Inflammatory macrophage (primary cell): ENCODE measurements at places on chromosomes 12 and 14.

DNA sequence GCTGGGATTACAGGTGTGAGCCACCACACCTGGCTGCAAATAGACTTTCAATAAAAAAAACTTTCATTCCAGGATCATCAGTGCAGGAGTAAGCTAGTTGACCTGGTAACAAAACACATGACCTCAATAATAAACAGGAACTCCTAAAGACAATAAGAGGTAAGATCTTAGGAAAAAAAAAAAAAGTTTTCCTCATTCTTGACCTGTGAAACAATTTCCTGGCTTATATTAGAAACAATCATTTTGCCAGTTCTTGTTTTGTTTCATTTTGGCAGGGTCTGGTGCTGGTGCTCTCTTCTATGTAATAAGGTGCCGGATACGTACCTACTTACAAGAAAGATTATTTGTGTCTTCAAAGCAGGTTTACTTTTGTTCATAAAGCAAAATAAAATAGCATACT lies 90.6 kb upstream of the AMN1 start:
- DNase-seq: no peak

- no peak for DNase-seq
Measured at GRCh38 chr12:80814453-80814852, 97.7 kb downstream of the MYF5 start.

GRCh38 chr12:67068204-67068731 lies 200.9 kb upstream of the CAND1 start:
- no peak for DNase-seq

DNA sequence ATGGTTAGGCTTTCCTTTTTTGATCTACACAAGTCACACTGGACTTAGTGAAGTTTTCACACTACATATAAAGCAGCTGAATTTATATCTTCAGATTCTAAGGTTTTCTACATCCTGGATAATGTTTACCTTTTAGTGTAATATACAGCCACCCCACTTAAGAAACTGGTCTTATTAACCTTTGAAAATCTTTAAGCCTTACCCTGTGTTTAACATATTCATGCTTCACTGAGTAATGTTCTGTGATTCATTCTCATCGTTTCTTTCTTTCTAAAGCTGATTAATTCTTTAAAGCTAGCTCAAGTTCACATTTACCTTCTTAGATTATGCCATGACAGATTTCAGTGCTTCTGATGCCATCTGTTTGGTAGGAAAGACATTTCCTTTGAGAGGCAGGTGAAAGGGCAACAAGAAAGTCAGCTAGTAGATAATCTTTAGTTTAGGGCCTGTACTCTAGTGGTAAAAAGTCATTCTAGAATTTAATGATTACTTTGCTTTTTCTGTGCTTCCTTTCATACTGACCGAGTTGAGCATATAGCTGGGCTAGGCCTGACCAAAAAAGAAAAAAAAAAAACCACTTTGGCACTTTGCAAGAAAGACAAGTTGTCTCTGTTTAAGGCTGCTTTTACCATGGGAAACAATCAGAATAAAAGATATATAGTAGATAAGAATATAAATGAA lies 690.9 kb upstream of the FBXO33 start:
- DNase-seq: no peak

GRCh38 chr12:66217342-66217917 lies 28.4 kb downstream of the IRAK3 start:
- DNase-seq: peak; percentile 78

GRCh38 chr12:131010396-131011131 lies 56.9 kb downstream of the ADGRD1 start:
- no peak for DNase-seq

GRCh38 chr12:57131896-57132744 lies 3.8 kb downstream of the LRP1 start:
- DNase-seq: no peak

- no peak for DNase-seq
Measured at GRCh38 chr14:74737753-74738325, 24.9 kb downstream of the FCF1 start.

DNA sequence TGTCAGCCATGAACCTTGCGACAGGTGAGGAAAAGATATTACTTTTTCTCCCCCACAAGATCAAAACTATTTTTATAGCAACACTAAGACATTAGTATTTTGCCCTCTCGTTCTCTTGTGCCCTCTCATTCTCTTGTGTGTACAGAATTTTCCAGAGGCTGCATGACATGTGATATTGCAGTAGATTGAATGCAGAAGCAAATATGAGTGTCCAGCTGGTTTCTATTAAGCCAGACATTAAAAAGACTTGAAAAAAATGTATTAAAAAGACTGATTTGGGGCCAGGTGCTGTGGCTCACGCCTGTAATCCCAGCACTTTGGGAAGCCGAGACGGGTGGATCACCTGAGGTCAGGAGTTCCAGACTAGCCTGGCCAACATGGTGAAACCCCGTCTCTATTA lies 63.7 kb upstream of the ZFP36L1 start:
- no peak for DNase-seq

- DNase-seq: no peak
Measured at GRCh38 chr14:54724676-54725325, 157.9 kb downstream of the SAMD4A start.

DNA sequence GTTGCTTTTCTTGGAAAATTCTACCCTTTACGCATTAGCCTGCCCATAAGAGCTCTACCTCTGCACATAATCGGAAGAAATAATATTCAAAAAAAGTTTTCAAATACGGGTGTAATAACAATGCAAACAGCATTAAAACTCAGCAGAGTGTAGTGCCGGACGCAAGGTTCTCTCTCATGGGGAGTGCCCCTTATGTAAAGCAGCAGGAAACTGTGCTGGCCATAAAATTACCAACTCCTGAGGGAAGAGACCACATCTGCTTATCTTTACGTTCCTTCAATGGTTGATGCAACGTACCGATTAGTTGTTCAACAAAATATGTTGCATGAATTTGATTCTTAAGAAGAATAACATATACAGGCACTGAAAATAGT lies 118.7 kb upstream of the TMCC3 start:
- DNase-seq: no peak

- DNase-seq: no peak
Measured at GRCh38 chr14:90487031-90487430, 90.2 kb downstream of the CALM1 start.

GRCh38 chr12:13369474-13370056 lies 173.0 kb downstream of the EMP1 start:
- DNase-seq: no peak

- no peak for DNase-seq
Measured at GRCh38 chr12:24554612-24555295, 394.1 kb downstream of the BCAT1 start.

GRCh38 chr14:89236851-89237250 lies 180.2 kb downstream of the FOXN3 start:
- no peak for DNase-seq

DNA sequence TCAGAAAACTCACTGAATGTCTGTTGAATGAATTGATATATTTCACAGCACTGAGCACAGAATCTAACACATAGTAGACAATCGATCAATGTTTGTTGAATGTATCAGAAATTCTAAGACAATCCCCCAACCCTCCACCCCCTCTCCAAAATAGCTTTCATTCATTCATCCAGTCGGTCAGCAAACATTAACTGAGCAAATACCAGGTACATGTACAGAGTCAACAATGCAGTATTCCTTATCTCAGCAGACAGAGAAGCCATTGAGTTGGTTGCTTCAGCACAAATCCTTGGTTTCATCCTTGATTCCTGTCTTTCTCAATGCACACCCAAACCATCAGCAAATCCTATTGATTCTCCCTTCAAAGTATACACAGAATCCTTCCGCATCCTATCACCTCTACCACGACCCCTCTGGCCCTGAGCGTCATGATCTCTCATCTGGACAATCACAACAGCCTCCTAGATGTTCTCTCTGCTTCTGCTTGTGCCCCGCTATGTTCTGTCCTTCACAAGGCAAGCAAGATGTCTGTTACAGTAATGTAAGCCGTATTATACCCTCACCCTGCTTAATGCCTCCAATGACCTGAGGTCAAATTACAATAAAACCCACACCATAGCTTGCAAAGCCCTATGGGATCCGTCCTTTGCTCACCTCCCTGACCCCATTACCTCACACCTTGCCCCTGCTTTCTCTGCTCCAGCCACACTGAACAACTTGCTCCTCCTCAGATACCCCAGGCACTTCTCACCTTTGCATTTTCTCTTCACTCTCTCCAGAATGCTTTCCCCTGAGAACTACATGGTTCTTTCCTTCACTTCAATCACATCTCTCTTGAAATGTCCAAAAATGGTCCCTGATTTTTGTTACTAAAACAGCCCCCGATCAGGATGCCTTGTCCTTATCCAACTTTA lies 738.1 kb upstream of the TBX3 start:
- no peak for DNase-seq

DNA sequence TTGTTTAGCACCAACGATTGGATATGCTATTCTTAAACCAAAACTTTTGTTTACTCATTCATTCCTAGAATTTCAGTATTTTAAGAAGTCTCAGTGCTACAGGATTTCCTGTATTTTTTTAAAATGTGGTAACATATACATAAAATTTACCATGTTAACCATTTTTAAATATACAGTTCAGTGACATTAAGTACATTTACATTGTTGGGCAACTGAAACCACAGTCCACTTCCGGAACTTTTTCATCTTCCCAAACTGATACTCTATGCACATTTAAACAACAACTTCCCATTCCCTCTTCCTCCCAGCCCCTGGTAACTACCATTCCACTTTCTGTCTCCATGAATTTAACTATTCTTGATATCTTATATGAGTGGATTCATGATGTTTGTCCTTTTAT lies 30.3 kb downstream of the PDE3A start:
- DNase-seq: peak; percentile 73

- no peak for DNase-seq
Measured at GRCh38 chr12:45327823-45328383, 112.0 kb downstream of the ANO6 start.

GRCh38 chr14:57749267-57749666 lies 116.6 kb downstream of the SLC35F4 start:
- DNase-seq: no peak

- DNase-seq: peak; percentile 53
Measured at GRCh38 chr12:6606331-6607131, 648 bp downstream of the CHD4 start.

GRCh38 chr12:121568518-121568917 lies 12.3 kb downstream of the KDM2B start:
- DNase-seq: no peak

DNA sequence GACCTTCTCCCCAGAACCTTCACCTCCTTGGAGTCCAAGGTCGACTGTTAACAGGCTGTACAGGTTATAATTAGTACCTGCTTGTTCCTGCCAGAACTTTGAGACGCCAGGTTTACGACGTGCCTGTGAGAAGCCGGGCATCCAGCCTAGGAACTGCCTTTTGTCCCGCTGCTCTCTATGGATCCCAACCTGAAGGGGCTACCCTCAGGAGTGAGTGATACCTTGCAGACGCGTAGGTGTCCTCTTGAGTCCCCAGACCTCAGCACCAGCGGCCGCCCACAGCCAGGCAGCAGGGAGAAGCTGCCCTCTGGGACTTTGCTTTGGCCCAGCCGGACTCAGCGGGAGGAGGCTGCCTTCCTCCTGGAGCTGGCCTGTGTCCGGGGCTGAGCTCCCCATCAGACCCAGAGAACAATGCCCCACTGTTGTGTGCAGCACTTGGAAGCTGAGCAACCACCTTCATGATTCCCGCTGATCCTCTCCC lies 16.2 kb downstream of the SYNE3 start:
- DNase-seq: no peak

- no peak for DNase-seq
Measured at GRCh38 chr12:22796941-22797630, 172.1 kb downstream of the ETNK1 start.

GRCh38 chr14:77087631-77088030 lies 10.4 kb upstream of the CIPC start:
- DNase-seq: no peak

DNA sequence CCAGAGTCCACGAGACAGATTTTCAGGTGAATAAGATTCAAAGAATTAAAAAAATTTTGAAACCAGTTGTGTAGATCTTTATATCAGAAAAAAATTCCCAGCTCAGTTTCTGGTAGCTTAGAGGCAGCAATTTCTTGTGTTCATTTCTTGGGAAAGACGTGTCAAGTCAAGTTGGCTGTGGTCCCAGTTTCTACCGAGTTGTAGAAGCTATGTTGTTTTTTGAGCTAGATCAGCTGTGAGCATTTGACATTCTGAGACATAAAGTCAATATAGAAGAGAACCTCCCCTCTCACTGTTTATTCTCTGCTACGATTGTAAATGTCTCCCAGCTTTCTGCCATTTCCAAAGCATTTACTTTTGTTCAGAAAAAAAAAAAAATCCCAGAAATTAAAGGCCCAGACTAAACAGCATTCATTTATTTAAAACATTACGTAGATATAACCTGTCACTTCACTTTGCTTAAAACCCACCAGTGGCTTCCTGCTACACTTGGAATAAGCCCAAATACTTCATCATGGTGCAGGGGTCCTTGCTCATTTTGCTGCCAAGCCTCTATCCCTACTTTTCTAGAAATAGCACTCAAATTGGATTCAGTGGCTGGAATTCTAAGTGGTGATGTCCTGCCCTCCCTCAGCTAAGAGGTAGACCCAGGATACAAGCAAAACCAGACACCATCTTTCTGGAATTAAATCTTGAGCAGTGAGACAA lies 20.6 kb upstream of the PYGL start:
- no peak for DNase-seq

DNA sequence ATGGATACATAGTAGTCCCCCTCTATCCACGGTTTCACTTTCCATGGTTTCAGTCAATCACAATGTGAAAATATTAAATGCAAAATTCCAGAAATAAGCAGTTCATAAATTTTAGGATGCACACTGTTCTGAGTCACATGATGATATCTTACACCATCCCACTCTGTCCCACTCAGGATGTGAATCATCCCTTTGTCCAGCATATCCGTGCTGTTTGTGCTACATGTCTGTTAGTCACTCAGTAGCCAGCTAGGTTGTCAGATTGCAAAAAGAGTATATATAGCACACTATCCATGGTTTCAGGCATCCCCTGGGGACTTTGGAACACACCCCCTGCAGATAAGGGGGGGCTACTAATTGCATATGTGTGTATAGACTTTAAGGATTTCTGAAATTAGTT lies 8.1 kb upstream of the NAA30 start:
- DNase-seq: peak; percentile 50

GRCh38 chr12:27772328-27773049 lies 7.5 kb upstream of the KLHL42 start:
- DNase-seq: no peak

DNA sequence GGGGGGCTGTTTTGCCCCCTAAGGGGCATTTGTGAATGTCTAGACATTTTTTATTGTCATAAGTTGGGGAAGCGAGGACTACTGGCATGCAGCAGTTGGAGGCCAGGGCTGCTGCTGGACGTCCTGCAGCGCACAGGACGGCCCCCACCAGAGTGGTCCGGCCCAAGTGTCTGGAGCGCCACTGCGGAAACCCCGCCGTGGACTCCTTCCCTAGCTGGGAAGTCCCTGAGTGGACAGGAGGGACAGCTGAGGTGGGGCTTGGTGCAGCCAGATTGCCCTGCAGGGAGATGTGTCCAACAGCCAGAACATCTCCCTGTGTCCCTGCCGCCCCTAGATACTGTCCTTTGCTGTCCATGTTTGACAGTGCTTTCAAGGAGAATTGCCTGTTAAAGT lies 5.5 kb downstream of the CKB start:
- DNase-seq: no peak

DNA sequence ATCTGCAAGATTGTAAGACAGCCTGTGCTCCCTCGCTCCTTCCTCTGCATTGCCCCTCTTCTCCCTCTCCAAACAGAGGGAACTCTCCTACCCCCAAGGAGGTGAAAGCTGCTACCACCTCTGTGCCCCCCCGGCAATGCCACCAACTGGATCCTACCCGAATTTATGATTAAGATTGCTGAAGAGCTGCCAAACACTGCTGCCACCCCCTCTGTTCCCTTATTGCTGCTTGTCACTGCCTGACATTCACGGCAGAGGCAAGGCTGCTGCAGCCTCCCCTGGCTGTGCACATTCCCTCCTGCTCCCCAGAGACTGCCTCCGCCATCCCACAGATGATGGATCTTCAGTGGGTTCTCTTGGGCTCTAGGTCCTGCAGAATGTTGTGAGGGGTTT lies 37.4 kb downstream of the DAD1 start:
- no peak for DNase-seq
